ENCODE measurements at places on chromosomes 4 and X.

- no peak for DNase-seq
These were observed 179.8 kb downstream of the SLIT2 start for GRCh38 chr4:20431543-20431951.

DNA sequence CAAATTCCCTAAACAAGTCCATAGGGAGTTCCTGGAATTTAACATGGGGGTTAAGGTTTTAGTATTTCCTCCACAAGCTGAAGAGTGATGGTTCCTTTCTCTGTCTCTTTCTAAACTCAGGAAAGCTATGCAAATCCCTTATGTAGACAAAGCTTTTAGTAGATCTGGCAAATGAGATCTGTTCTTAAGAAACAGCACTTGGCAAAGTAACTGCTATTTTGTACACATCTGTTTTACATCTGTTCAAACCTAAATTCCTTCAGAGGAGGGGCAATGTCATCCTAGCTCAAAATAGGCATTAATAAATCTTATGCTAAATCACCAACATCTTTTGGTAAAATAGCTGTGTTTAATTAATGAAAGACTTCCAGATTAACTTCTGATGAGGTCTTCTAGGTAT is 137.8 kb upstream of the TBC1D9 start:
- no peak for DNase-seq

- no peak for DNase-seq
These were observed 26.3 kb downstream of the RTL5 start for GRCh38 chrX:72105436-72105835.

GRCh38 chrX:49991758-49992157 is 69.4 kb downstream of the CLCN5 start:
- no peak for DNase-seq

- DNase-seq = no peak
These were observed 77.0 kb downstream of the GPC3 start for GRCh38 chrX:133908223-133908955.

DNA sequence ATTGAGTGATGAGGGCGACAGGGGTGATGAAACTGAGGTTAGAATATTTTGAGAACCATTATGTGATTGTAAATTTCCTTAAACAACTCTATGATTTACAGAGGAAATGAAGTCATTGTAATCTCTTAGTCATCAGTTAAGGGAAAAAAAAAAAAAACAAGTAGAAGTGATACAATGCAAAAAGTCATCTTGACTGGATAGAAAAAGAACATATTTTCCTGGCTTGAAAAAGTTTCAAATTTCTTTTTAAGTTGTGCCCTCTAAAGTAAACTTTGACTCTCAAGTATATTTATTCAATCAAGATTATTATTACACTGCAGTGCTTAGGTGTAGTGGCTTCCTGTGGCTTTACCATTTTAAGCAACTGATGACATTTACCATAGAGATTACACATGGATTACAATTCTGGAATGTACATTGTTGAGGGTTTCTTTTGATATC is 40.6 kb downstream of the GABRB1 start:
- no peak for DNase-seq

DNA sequence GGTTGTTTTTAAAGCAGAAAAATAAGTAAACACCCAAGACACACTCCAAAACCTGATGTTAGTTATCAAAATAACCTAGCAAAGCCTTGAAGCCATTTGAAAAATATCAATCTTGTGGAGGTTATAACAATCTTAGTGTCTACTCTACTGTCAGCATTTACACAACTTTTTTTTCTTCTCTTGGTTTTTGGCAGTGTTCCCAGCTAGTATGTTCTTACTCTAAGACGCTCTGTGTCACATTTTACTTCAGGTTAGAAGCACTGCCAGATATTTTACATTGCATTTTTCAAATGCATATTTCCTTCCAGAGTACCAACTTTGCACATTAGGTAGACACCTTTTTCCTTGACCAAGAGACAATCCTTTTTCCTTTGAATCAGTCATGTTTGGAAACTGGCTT is 114.0 kb upstream of the INPP4B start:
- DNase-seq = no peak

- DNase-seq = no peak
These were observed 303.1 kb downstream of the ARHGAP24 start for GRCh38 chr4:85777908-85778631.

- no peak for DNase-seq
These were observed 665 bp downstream of the TRPC5OS start for GRCh38 chrX:111876646-111877045.

DNA sequence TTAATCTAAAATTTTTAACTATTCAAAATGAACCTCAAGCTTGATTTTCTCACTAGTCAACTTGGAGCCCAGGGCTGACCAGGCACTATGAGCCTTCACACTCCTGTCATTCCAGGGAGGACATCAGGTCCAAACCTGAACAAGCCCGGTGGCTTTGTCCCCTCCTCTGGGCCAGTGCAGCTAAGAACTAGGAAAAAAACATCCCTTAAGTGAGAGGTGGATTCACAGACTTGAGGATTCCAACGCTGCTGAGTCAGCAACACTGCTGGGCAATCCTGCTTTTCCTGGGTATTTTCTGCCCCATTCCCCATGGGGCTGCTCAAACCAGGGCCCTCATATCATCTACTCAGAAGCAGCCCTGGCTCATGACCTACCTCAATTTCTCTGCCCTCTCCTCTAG is 4.0 kb downstream of the RNF212 start:
- DNase-seq = no peak

- no peak for DNase-seq
These were observed 4.4 kb downstream of the RGS12 start for GRCh38 chr4:3297066-3297859.
